ENCODE measurements at places on chromosomes 13 and 19.
A peak's percentile ranks its signal among the peaks of the same experiment; 100 is the strongest.

DNA sequence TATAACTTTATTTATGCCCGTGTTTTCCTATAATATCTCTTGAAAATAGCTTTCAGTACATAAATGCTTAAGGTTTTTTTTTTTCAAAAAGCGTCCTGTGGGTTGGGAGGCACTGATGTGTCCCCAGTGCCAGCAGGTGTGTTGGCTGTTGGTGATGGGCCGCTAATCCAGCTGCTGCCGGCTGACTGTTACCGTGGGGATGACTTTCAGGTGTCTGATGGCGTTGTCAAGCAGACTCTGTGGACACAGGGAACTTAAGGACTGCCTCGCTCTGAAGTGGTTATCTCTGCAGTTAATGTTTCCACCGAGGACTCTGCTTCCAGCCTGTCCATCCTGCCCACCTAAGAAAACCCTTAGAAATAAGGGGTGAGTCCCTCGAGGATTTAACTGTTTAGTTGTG lies 94.5 kb downstream of the ANKRD10 start:
- DNase-seq, result no peak

- no peak for DNase-seq
Observed at GRCh38 chr13:22009500-22009899, 338.6 kb downstream of the FGF9 start.

- peak; percentile 38 for DNase-seq
Observed at GRCh38 chr13:33633701-33634545, 184.0 kb upstream of the RFC3 start.

- no peak for DNase-seq
Observed at GRCh38 chr19:44661205-44661604, 10.1 kb upstream of the CEACAM19 start.

DNA sequence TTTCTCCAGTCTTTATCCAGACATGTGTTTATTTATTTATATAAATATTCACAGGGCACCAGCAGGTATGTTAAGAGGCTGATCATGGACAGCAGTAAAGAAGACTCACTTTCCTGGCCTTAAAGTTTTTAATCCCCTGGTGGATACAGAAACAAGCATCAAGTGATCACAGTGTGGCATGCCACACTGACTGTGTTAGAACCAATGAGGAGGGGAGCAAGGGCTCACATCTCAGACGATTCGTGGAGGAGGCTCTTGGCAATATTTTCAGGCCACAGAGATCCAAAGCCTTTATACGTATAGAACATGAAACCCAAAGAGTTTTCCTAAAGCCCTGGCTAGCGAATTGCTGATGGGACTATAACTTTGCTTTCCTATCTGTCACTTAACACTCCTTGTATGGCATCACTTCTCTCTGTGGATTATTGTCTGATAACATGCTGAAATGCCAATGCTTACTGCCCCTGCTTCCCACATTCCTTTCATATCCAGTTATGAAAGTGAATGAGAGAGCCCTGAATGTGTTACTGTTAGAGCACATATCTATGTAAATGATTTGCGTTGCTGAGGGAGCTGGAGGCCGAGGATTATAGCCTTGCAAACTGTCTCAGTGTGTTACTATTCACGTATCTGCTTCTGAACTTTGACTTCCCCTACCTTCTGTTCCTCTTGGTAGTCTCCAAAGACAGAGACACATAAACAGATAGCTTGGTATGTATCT lies 37.6 kb downstream of the POLR1D start:
- no peak for DNase-seq

DNA sequence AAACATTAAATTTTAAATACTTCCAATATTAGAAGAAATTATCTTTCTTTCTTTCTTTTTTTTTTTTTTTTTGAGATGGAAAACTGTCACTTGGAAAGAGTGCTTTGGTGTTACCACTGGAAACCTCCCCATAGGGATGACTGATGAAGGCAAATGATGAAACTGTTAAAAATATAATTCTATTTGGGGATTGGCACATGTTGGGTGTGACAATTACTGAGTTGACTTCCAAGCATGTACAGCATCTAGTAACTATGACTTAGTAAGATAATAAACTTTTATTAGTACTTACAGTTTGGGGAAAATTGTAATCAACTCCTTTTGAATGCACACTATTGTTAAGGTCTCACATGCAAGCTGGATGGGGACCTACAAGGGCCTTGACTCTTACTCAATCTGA lies 592.5 kb downstream of the KCTD12 start:
- no peak for DNase-seq

GRCh38 chr19:14411161-14411937 lies 7.8 kb downstream of the DDX39A start:
- DNase-seq, result no peak

DNA sequence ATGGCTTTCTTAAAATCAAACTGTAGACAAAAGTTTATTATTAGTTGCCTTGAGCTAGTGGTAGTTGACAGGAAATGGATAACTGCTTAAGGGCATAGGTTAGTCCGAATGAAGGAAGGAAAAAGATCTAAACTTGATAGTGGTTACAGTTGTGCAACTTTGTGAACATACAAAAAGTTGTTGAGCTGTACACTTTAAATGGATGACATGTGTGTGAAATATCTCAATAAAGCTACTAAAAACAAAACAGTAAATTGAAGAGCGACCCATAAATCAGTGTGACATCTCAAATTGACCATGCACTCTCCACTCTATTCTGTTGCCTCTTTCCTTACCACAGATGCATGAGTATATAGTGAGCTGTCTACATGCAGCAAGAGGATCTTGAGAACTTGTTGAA lies 1757.8 kb downstream of the PCDH9 start:
- peak; percentile 7 for DNase-seq

- DNase-seq, result peak; percentile 56
Observed at GRCh38 chr13:27283906-27284493, 13.4 kb downstream of the RASL11A start.

GRCh38 chr13:42099962-42100675 lies 51.7 kb downstream of the DGKH start:
- no peak for DNase-seq

GRCh38 chr13:104534847-104535246 lies 1468.6 kb upstream of the SLC10A2 start:
- peak; percentile 2 for DNase-seq

DNA sequence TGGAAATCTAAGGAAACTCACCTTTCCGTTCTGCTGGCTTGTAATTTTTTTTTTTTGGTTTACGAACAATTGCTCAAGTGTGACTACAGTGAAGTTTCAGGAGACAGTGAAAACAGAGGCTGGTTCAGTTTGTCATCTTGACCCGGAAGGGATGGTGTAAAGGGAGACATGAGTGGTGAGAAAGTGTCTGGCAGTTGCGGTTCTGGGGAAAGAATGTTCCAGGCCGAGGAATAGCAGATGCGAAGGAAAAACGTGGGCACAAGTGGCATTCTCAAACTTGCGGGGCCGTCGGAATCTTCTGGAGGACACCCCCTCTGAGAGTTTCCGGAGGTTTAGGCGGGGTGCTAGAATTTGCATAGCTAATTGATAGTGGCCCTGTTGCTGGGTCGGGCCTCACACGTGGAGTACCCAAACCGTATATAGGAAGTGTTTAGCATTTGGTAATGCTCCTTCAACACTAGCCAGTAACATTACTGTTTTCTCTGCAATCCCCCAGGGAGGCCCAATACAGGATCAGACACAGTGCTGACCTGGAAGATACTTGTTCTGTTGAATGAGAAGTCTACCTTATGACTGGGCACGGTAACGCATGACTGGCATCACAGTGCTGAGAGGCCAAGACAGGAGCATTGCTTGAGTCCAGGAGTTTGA lies 2.8 kb upstream of the TNFSF9 start:
- DNase-seq, result no peak

DNA sequence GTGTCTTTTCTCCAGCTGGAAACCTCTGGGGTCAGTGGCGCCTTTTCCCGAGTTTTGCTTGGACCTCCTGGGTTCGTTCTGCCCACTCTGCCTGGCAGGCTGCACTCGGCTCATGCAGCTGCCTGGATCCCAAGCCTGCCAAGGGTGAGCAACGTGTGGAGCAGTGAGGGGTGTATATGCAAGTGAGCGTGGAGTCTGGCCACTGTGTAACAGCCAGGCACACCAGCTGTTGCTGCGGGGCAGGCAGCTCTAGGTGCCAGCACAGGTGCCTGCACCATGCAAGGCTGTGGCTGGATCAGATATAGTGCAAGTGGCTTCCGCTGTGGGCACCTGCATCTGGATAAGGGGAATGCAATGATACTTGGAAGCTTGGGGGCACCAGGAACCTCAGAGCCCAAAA lies 699.4 kb downstream of the SLITRK1 start:
- no peak for DNase-seq

GRCh38 chr13:47638627-47639026 lies 362.4 kb downstream of the SUCLA2 start:
- DNase-seq, result no peak

- DNase-seq, result no peak
Observed at GRCh38 chr19:33689868-33690267, 68.1 kb downstream of the CHST8 start.

DNA sequence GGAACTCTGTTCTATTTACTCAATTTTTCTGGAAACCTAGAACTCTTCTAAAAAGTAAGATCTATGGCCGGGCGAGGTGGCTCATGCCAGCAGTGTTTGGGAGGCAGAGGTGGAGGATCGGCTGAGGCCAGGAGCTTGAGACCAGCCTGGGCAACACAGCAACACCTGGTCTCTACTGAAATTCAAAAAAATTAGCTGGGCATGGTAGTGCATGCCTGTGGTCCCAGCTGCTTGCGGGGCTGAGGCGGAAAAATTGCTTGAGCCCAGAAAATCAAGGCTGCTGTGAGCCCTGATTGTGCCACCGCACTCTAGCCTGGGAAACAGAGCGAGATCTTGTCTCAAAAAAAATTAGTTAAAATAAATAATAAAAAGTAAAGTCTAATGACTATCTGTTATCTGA lies 28.6 kb downstream of the F2RL3 start:
- no peak for DNase-seq

DNA sequence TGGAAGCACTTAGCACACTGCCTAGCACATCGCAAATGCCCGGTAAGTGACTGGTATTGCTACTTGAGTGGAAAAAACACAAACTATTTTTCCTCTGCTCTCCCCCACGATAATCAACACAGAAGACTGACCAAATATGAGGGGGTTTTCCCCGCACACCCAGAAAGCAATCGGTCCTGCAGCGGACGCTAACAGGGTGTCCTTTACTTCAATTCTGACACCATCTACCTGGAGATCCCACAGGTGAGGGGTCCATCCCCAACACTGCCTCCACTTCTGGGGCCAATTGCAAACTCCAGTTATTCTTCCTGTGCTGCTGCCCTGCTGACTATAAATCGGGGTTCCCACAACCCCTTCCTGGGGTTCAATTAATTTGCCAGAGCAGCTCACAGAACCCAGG lies 26.2 kb upstream of the PLEKHF1 start:
- DNase-seq, result no peak

GRCh38 chr13:26719356-26719945 lies 41.1 kb downstream of the GPR12 start:
- DNase-seq, result peak; percentile 43

- DNase-seq, result no peak
Observed at GRCh38 chr19:35796645-35797542, 15.8 kb downstream of the PRODH2 start.

- DNase-seq, result peak; percentile 64
Observed at GRCh38 chr19:7970716-7971448, 27.4 kb upstream of the TIMM44 start.

DNA sequence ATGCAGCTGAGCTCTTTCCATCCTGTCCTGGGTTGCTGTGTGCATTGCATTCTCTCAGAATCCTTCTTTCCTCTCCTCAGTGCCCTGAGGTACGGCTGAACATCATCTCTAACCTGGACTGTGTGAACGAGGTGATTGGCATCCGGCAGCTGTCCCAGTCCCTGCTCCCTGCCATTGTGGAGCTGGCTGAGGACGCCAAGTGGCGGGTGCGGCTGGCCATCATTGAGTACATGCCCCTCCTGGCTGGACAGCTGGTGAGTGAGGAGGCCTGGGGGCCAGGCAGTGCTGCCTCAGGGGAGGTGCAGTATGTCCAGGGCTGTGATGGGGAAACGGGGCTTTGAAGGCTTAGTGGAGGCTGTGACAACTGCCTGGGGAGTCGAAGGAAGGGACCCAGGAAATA lies 29.8 kb downstream of the PPP2R1A start:
- DNase-seq, result no peak

GRCh38 chr13:43472339-43472738 lies 314.4 kb downstream of the ENOX1 start:
- no peak for DNase-seq

DNA sequence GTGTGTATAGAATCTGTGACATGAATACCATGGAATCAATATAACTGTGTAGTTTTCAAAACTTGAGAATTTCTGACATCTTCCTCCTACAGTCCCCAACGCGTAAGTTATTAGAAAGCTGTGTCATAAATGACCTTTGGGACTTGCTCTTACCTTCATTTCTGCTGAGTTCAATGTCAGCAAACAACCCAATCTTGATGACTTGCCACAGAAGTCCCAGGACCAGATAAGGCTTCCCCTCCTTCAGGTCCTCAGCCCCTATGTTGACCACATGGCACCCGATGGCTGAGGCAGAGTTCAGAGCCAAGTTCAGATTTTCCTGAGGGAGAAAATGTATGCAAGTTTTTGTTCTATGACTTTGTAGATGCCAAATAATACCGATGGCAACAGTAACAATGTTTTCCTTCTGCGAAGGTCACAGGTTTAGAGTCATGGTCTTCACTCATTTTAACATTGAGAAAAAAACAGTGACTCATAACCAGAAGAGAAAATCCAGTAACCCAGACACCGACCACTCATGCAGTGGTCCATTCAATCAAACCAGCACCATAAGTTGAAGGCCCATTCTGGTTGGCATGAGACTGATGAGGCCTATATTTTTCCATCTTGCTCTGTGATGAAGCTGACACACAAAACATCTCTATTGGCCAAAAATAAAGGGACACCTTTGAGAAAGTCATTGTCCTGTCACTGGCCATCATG lies 29.2 kb downstream of the LCP1 start:
- DNase-seq, result no peak

GRCh38 chr19:7188698-7189629 lies 105.2 kb downstream of the INSR start:
- DNase-seq, result no peak

DNA sequence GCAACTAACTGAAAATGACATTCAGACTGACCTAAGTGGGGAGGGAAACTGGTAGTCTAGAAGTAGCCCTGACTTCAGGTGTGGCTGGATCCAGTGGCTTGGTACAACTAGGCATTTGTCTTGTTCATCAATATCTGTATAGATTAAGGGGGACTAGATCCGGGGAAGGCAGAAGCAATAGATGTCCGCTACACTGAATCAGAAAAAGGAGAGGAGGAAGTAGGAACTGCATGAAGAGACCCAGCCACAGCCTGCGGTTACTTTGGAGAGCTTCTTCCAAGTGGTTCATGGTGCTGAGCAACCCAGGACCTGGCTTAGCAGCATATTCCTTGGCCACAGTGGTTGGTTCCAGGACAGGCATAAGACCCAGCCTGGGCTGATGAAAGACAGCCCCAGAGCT lies 9.9 kb upstream of the PRODH2 start:
- no peak for DNase-seq

GRCh38 chr19:40590464-40591265 lies 10.5 kb upstream of the LTBP4 start:
- DNase-seq, result no peak

- DNase-seq, result no peak
Observed at GRCh38 chr19:41637484-41637883, 10.6 kb upstream of the CEACAM4 start.

- no peak for DNase-seq
Observed at GRCh38 chr13:97327086-97327485, 105.0 kb downstream of the MBNL2 start.
